Vagina (tissue), 2 donors: ENCODE measurements at places on chromosomes 2 and 18.
A peak's percentile ranks its signal among the peaks of the same experiment; 100 is the strongest.

GRCh38 chr2:69560147-69560482 is 83.4 kb downstream of the AAK1 start:
- no peak for DNase-seq

GRCh38 chr2:230999477-230999876 is 3.6 kb downstream of the SPATA3 start:
- DNase-seq: no peak

DNA sequence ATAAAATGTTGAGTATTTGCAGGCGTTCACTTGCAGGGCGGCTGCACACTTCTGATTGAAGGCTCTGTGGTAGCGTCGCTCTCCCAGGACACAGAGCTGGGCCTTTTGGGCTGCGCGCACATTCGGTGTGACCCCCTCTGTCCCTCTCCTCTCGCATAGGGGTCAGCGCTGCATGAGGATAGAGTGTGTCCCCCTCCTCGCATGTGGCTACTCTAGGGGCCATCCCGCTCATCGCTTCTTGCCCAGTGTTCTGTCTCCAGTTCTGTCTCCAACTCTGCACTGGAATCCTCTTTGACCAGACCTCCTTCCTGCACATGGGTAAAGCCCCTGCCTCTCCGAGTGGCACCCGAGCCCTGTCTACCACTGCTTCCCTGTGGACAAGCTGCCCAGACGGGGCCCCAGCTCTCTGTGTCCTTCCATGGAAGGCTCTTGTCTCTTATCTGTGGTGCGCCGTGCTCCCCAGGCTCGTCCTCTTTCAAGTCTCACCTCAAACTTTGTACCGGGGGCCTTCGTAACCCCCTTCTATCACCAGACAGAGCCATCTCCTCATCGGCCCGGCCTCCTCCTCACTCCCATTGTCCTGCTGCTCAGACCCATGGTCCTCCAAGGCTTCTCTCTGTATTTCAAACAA is 278.0 kb upstream of the HDAC4 start:
- DNase-seq: peak; percentile 74

DNA sequence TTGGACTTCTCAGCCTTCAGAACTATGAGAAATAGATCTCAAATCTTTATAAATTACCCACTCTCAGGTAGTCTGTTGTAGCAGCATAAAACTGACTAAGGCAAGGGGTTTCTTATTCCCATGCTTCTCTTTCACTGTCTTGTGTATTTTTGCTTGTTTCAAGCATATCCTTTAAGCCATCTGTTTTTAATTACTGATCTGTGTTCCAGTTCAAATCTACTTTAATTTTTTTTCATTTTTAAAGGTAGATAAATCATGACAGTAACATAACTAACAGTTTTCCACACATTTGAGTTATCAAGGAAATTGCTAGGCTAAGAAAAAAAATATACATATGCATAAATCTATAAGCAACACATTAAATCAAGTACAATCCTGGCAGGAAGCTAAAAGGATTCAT is 317.9 kb upstream of the TNP1 start:
- DNase-seq: no peak

GRCh38 chr2:27024812-27025211 is 8.0 kb upstream of the TMEM214 start:
- no peak for DNase-seq

GRCh38 chr2:111201214-111201613 is 80.5 kb downstream of the BCL2L11 start:
- peak; percentile 67 for DNase-seq

GRCh38 chr2:191749181-191749540 is 71.2 kb downstream of the NABP1 start:
- no peak for DNase-seq

- no peak for DNase-seq
Observed at GRCh38 chr18:48193521-48194492, 215.4 kb downstream of the ZBTB7C start.

- DNase-seq: no peak
Observed at GRCh38 chr2:20299113-20299512, 51.5 kb downstream of the PUM2 start.

DNA sequence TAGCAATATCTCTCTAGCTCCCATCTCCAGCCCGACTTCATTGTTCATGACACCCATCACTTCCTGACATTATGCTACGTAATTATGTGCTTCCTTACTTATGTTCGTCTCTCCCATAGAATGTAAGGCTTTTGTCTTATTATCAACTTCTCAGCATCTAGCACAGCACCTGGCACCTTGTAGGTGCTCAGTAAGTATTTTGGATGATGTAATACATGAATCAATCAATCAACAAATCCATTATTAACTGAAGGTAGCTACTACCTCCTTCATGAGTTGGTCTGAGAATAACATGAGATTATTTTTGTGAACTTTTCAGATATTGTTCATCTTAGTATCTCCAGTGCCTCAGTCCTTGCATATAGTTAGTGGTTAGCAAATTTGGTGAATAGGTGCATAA is 109.3 kb downstream of the EN1 start:
- no peak for DNase-seq

DNA sequence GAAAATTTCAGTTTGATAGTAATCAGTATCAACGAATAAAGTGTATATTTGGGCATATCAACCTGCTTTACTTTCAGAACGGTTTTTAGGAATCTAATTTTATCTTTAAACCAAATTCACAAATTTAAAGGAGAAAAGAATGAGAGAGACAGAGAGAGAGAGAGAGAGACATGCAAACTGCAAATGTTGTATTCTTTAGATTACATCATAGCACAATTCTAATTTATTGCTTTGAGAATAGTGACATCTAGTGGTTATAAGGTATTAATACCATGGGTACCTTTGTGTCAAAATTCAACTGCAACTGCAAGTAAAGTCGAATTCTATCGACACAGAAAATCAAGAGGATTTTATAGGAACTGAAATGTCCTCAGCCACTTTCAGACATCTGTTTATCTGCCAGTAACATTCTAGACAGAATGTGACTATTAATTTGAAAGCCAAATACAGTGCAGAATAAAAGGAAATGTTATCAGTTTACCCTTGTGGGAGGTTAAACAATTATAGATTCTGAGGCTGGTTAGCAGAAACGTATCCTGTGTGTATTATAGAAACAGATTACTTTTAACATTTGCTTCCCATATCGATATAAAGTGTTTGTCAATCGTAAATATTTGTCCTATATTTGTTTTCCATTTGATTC is 529.8 kb upstream of the VRK2 start:
- no peak for DNase-seq

- DNase-seq: no peak
Observed at GRCh38 chr2:6966446-6966940, 49.3 kb downstream of the RNF144A start.

- DNase-seq: no peak
Observed at GRCh38 chr2:227006189-227006897, 157.7 kb downstream of the COL4A4 start.

- no peak for DNase-seq
Observed at GRCh38 chr2:120767486-120768005, 31.9 kb downstream of the GLI2 start.

GRCh38 chr18:66792466-66792865 is 188.6 kb upstream of the CDH19 start:
- DNase-seq: no peak

DNA sequence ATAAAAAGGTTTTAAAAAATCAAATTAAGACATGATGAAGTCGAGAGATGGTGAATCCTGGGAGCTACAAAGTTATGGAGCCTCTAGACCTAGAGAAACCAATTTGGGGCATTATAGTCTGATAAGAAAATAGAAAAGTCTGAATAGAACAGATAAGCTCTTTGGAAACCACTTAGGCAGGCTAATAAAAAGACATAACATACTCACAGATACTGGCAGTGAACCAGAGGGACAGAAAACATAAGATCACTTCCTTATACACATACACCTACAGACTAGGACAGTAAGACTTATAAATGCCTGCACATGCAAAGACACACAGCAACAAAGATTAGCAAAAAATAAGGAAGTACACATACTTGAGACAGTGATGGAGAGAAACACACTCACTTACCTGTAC is 20.0 kb downstream of the SMC6 start:
- DNase-seq: no peak

- no peak for DNase-seq
Observed at GRCh38 chr18:9653390-9653789, 39.0 kb upstream of the PPP4R1 start.

DNA sequence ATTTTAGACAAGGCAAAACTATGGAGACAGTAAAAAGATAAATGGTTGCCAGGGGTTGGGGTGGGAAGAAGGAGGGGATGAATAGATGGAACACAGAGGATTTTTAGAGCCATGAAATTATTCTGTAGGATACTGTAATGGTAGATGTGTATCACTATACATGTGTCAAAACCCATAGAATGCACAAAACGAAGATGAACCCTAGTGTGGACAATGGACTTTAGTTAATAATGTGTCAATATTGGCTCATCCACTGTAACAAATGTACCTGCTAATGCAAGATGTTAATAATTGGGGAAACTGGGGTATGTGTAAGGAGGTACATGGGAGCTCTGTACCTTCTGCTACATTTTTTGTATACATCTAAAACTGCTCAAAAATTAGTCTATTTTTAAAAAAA is 1.8 kb upstream of the CD302 start:
- no peak for DNase-seq

- no peak for DNase-seq
Observed at GRCh38 chr2:239004274-239005015, 156.6 kb downstream of the TWIST2 start.

DNA sequence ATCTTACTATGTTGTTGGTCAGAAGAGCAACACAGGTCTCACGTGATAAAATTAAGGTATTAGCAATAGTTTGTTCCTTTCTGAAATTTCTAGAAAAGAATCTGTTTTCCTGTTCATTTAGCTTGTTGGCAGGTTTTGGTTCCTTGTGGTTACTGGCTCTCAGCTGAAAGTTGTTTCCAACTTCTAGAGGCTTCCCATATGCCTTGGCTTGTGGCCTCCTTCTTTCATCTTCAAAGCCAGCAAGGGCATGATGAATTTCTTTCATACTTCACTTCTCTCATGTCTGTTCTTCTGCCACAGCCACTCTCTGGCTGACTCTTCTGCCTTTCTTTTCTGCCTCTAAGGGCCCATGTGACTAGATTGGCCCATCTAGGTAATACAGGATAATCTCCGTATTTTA is 193.7 kb downstream of the TRIB2 start:
- no peak for DNase-seq

- no peak for DNase-seq
Observed at GRCh38 chr2:22355816-22356433, 1029.1 kb upstream of the KLHL29 start.

- no peak for DNase-seq
Observed at GRCh38 chr2:60530660-60531281, 22.7 kb downstream of the BCL11A start.

DNA sequence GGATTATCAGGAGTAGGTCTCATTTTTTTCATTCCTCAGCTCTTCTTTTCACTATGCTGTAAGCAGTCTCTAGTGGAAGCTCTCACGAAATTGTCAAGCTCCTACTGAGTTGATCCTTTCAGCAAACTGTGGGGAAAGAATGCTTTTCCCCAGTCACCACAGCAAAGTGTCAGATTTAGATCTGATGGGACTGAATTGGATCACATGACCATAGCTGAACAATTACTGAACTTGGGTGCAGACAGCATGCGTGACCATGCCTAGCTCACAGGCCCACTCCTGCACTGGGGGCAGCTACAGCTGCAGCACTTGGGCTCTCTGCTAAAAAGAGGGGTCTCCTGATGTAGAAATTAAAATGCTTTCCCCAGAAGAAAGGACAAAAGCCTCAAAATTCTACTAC is 3.1 kb downstream of the ARHGAP15 start:
- no peak for DNase-seq

DNA sequence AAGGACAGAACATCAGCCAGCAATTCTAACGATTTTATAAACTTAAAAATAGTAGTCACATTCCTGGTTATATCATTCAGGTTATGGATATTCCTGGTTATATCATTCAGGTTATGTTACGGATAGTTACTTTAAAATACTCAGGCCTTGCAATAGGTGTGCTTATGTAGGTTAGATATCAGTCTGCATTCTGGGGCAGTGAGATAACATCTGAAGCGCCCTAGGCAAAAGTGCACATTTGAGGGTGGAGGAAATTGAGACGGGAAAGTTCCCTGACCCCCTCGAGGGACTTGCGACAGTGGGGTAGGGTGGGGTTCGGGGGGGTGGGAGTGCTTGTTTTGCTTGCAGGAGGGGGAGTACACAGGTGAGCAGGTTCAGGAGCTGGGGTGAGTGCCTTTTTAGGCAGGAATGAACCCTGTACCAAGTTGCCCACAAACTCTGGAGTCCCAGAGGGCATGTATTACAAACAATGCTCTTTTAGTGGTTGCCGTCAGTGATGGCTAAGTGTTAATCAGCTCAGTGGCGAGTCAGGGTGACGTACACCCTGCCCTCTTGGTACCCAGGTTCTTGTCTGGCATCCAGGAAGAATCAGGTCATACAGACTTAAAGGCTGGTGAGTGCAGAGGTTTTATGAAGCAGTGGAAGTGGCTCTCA is 31.8 kb downstream of the CREG2 start:
- DNase-seq: no peak

DNA sequence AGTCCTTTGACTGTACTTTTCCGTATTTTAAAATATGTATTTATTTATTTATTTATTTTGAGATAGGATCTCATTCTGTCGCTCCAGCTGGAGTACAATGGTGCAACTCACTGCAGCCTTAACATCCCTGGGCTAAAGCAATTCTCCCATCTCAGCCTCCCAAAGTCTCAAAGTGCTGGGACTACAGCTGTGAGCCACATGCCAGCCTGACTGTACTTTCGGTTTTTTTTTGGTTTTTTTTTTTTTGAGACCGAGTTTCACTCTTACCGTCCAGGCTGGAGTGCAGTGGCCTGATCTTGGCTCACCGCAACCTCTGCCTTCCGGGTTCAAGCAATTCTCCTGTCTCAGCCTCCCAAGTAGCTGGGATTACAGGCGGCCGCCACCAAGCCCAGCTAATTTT is 28.9 kb upstream of the CCNYL1 start:
- DNase-seq: no peak

- DNase-seq: no peak
Observed at GRCh38 chr2:160687629-160688028, 194.0 kb upstream of the RBMS1 start.

DNA sequence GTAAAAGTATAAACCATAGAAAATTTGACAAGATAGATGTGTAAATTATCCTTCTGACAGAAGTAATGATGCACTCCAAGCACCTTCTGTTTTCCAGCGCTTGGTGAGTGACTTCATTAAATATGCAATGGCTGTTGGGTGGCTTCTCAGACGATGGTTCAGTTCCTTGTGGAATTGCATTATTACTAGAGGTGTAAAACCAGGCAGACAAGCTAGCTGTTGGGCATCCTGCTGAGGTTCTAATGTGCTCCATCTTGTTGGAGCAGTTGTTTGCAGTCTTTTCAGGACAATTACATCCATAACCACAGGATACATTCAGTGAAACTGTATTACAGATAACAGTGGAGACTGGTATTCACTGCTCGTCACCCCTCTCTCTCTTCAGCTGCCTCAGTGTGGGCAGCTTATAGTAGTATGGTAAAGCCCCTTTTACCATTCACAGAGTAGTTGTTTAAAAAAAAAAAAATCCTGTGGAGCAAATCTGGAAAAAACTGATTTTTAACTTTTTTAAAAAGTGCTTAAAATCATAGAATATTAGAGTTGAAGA is 143.5 kb downstream of the AGPS start:
- no peak for DNase-seq

GRCh38 chr2:136328207-136328795 is 210.4 kb upstream of the CXCR4 start:
- DNase-seq: no peak
